ENCODE measurements at places on chromosomes 11 and 22. TPM values are rescaled to one million over a fixed set of nuclear protein-coding genes. Genes with fewer than 3 reads are reported as not detected.

DNA sequence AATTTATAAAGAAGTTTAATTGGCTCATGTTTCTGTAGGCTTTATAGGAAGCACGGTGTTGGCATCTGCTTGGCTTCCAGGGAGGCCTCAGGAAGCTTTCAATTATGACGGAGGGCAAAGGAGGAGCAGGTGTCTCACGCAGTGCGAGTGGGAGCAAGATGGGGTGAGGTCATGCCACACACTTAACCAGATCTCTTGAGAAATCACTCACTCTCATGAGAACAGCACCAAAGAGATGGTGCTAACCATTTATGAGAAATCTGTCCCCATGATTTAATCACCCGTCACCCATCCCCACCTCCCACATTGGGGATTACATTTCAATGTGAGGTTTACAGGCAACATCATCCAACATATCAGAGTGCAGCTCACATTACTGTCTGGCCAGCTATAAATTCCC lies 103.5 kb downstream of the ARHGAP8 start:
- no peak for DNase-seq

DNA sequence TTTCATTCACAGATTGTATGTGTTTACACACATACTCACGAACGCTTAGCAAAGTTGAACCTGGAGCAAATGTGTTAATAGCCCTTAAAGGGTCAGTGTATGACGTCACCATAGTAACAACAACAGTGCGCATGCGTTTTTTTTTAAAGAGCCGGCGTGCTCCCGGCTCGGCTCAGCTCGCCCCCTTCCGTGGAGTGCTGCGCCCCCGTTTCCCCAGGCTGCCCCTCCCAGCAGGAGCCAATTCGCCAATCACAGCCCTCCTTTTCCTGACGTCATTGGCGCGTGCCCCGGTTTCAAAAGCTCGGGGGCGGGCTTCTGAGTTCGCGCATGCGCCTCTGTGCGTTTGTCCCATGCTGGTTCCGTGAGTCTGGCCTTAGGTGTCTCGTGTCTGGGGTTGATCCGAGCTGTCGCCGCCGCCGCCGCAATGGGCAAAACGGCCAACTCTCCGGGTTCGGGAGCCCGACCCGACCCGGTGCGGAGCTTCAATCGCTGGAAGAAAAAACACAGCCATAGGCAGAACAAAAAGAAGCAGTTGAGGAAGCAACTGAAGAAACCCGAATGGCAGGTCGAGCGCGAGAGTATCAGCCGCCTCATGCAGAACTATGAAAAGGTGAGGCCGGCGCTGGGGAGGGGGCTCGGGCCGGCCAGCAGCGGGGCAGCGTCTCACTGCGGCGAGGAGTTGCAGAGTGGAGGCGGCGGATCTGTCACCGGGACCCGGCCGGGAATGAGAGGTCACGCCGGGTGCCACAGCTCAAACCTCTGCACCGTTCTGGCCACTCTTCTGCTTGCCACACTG lies at the start of gene DDX10:
TSS of gene DDX10 (plus strand) at position 340 of the 796 bp plus-strand sequence. CDS start at position 425, 85 bp downstream.
- DNase-seq, result peak; percentile 97

GRCh38 chr11:1508986-1509385 lies 22.4 kb upstream of the MOB2 start:
- DNase-seq, result no peak

DNA sequence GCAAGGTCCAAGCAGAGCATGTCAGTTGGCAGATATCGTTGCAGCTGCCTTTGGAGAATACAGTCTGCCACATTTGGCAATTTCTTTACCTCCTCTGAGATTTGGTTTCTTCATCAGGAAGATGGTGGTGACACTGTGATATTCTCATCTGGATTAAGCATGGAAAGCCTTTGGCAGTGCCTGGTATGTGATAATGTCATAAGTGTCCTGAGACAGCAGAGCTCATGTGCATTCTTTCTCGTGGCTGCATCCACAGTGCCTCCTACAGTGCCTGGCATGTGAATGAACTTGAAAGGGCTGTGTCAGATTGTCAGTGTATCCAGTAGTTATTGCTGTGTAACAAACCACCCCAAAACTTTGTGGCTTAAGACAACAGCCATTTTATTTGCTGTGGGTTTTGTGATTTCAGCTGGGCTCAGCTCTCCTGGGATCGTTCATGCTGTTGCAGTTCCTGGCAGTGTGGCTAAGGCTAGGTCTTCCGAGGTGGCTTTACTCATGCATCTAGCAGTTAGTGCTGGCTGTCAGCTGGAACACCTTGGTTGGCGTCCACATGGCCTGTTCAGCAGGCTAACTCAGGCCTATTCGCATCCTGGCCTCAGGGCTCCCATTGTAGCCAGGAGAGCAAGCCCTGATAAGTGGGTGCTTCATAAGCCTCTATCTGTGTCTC lies 35.7 kb upstream of the MICAL2 start:
- no peak for DNase-seq

DNA sequence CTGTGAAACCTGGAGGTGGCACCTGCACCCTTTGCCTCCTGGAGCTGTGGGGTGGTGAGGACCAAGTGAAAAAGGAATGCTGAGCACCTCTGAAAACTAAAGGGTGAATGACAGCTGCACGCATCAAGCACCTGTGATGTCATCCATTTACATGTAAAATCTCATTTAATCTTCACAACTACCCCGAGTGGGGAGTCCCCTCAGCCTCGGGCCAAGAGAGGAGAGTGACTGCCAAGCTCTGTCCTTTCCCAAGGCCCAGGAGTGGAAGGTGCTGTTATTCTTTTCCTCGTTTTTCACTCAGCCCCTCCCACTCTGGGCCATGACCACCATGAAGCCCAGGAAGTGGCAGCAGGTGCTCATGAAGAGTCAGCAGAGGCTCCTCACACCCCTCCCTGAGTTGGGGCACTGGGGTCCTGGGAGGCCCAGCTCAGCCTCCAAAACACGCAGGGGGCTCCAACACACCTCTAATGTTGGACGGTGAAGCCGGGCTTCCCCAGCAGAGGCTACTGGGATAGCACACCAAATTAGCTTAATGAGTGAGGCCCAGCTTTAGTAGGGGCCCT lies 35.7 kb downstream of the NECTIN1 start:
- DNase-seq, result no peak

DNA sequence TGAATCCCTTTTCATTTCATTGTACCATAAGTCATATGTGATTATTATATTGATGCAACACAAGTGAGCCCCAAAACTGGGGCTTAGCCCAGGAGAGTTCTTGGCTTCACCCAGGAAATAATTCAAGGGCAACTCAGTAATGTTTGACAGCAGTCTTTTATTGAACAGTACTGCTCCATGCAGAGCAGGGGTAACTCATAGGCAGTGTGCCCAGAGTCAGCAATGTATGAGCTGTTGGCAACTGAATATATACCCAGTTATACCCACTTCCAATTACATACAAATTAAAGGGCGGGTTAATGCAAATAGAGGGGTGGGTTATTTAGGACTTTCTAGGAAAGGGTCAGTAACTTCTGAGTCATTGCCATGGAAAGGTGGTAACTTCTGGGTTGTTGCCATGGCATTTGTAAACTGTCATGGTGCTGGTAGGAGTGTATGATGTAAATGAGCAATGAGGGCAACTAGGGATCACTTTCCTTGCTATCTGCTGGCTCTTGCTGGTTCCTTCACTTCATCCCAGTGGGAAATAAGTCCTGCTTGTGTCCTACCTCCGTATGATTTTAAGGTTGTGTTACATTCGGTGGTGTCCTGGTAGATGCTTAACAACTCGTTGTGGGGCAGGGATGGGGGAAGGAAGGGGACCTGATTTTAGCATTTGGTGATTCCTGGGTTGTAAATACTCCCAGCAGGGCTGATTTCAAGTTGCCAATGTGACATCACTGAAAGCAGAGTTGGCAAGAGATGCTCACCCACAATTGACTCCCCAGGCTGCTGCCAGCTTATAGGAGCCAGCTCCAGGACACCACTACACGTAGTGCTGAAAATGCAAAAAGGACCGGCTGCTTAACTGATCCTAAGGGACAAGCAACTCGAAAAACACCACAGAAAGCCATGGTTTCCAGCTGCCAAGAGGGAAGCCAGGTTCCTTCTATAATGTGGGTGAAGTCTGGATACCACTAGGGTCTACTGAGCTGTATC lies 70.1 kb downstream of the SYT9 start:
- no peak for DNase-seq

DNA sequence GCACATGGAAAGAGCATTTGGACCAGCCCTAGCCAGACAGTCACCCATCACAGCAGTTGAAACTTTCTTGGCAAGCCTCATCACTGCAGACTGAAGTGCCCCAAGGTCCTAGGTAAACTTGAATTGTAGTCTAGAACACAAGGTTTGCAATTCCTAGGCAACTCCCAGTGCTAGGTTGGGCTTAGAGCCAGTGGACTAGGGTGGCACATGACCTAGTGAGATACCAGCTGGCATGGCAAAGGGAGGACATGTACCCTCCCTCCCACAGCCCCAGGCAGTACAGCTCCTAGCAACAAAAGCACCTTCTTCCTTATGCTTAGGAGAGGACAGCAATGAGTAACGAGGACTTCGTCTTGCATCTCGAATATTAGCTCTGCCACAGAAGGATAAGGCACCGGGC lies 889.5 kb downstream of the JRKL start:
- no peak for DNase-seq

DNA sequence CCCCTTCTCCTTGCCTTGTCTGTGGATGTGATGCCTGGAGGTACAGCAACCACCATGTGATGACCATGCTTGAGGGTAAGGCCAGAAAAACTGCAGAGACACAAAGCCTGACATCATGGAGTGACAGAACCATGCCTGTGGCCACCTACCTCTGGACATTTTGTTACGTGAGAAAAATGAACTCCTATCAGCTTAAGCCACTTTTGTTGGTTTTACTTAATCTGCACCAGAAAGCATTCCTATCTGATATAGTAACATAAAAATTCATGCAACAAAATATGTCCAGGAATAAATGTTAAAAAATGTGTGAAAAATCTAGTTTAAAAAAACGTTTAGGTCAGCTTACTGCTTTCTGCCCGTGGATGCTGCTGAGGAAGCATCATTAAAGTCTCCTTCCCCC lies 42.6 kb upstream of the P4HA3 start:
- DNase-seq, result no peak

DNA sequence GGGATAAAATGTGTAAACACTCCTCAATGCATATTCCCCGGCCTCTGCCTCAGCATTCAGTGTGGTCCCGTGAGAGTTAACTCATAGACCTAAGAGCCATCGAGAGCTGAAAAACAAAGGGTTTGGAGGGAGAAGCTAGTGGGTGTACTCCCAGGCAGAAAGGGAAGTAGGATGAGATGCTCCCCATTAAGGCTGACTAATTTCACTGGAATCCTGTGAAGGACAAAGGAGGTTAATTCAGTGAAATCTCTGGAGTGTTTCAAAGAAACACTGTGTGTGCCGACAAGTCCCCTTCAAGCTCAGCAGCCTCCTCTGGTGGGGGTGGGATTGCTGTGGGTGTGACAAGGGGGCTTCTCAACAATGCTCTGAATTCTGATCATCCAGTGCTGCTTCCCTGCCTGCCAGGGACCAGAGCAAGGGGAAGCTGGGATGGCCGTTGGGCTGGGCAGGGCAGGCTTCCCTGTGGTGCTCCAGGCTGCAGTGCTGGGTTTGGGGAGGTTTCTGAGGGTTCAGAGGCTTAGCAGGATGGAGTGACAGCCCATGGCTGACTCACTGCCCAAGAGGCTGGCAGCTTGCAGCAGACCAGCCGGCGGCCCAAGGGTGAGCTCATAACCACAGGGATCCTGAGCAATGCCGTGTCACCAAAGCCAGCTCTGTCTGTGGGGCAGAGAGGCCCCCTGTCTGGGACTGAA lies 61.4 kb upstream of the BMAL1 start:
- DNase-seq, result no peak

DNA sequence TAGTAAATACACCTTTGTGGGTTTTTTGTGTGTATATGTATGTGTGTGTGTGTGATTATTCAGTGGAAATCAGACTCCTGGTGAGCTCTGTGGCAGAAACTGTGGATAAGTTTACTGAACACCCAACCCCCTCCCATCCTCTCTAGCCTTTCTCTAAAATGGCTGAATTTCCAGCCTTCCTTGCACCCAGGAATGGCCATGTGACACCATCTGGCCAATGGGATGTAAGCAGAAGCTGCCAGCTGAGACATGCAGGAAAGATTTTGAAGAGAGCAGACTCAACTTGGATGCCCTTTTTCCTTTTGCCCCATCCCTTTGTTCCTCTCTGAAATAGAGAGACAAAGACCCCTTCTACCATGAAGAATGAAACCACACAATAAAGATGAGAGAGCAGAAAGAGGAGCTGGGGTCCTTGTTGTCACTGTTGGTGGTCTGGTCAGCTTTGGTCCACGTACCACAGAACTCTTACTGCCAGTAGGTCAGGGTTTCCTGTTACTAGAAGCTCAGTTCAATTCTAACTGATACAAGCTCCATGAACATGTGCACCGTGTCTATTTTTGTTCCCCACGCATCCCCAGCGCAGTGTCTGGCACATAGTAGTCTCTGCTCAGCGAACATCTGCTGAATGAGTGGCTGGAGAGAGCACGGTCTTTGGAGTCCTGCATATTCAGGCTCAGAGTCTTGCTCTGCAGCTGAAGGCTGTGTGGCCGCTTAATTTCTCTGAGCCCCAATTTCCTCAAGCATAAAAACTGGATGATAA lies 57.5 kb downstream of the SEZ6L start:
- DNase-seq, result no peak

- DNase-seq, result no peak
These were observed 1435.9 kb downstream of the BRD1 start for GRCh38 chr22:48391820-48392219.

DNA sequence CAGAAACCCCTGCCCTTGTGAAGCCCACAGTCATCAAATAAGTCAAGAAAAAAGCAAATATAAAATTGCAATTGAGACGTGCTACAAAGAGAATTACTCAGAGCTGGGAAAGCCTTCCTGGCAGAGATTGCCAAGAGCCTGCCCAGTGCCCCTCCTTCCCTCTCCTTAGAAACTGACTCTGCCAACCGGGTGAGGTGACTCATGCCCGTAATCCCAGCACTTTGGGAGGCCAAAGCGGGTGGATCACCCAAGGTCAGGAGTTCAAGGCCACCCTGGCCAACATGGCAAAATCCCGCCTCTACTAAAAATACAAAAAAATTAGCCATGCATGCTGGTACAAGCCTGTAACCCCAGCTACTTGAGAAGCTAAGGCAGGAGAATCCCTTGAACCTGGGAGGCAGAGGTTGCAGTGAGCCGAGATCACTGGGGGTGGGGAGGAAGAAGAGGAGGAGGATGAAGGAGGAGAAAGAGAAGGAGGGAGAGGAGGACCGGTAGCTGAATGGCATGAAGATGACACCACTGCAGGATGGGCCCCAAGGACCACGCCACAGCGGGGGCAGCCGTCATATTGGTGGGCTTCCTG lies 76.1 kb upstream of the RTL6 start:
- DNase-seq, result no peak

GRCh38 chr22:41508770-41509170 lies 35.5 kb downstream of the POLR3H start:
- no peak for DNase-seq

Gene CCDC81
- 0.44 TPM for total RNA-seq

Gene TYMP
- 4.7 TPM for total RNA-seq

Gene OR51E1
- not detected for total RNA-seq

Gene TRIM51G
- not detected for total RNA-seq

Gene APOA1
- total RNA-seq, result 0.92 TPM

Gene XKR3
- not detected for total RNA-seq

Gene HARBI1
- 19.1 TPM for total RNA-seq

Gene MMP11
- total RNA-seq, result 1.9 TPM

Gene LRP5
- total RNA-seq, result 1.5 TPM
